ENCODE measurements at places on chromosomes 2 and 18.

DNA sequence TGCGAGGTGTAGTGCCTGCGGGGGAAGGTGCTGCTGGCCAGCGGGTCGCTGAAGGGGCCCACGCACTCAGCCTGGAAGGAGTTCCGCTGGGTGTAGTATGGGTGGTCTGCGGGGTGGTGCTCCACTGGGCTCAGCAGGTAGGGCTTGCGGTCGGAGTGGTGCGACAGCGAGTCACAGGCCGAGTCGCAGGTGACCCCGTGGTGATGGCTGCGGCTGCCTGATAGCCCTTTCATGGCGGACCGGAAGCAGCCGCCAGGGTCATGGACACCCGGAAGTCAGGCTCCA, 429.8 kb downstream of the TGIF1 start:
- DNase-seq = no peak

DNA sequence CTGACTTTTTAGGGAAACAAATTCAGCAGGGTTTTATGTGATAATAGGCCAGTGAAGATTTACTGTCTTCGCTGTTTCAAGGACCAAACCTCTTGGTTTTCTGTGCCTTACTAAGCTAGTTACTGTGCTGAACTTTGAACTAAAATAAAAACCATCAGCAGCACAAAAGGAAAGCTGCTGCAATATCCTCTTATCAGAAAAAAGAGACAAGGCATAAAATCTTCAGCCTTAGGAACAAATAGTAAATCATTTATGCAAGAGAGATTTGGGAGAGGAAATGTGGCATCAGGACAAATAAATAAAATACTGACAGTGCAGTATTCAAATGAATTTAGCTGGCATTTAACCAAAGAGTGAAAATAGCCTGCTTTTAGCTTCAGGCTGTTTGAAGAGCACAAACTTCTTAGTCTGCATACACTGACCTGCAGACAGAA, 64.1 kb upstream of the EHBP1 start:
- no peak for DNase-seq

DNA sequence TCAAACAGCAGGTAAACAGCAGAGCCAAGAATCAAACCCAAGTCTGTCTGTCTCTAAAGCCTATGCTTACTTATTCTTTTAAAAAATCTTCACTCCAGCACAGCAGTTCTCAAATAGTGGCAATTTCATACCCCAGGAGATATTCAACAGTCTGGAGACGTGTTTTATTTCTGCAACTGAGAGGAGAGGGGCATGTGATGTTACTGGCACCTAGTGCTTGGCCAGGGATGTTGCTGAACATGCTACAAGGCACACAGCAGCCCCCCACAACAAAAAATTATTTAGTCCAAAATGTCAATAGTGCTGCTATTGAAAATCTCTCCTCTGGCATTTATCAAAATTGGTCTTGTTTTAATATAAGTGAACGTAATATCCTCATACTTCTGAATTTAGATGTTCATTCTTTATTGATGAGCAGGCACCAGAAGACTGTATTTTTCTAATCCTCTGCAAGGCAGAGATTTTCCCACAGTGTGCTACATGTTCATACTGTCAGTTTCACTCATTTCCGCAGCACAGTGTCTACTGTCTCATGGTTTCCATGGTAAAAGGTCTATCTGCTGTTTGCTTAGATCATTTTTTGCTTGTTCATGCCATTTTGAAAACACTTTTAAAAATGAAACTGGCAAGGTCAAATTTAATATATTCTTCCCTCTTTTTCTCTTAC, 90.5 kb downstream of the LRATD1 start:
- DNase-seq = no peak

DNA sequence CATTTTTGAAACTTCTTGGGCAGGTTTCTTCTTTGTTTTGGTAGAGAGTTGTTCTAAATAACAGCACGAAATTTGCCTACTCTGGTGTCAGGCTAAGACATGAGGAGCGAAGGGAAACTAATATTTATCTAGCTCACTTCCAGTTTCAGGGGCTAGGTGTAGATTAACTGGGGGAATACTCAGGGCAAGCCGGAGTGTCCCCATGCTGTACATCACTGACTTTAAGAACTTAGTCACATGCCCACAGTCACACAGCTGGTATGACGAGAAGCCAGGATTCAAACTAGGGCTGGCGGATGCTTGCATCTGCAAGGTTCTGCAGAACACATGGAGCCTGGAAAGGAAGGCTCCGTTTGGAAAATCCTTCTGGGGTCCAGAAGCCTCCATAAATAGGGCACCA, 133.3 kb downstream of the ALPK2 start:
- no peak for DNase-seq

GRCh38 chr18:1438967-1439366, 534.3 kb downstream of the ADCYAP1 start:
- DNase-seq = no peak

DNA sequence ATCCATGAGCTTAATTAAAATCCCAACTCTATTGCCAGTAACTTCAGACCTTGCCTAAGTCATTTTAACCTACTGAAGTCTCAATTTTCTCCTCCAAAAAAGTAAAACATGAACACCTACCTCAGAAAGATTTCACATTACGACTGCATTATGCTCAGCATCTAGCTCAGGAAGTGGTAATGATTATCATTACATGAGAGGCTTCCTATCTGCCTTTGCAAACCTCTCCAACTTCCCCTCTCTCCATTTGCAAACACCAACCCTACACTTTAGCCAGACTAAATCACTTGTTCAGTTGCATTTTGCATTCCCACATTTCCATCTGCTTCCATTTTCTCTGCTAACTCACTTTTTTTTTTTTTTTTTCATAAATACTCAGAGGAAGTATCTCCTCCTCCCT, 6.8 kb downstream of the SLC38A11 start:
- DNase-seq = peak; percentile 97

GRCh38 chr2:167471332-167471731, 583.1 kb downstream of the XIRP2 start:
- no peak for DNase-seq

- DNase-seq = no peak
Measured at GRCh38 chr2:46143429-46144132, 153.6 kb upstream of the EPAS1 start.
